Thyroid gland (tissue), 4 donors: ENCODE measurements at places on chromosomes 12 and 14. TPM values are rescaled to one million over a fixed set of nuclear protein-coding genes. Genes with fewer than 3 reads are reported as not detected.

PLEK2 gene
- total RNA-seq: 22.0 TPM

DNA sequence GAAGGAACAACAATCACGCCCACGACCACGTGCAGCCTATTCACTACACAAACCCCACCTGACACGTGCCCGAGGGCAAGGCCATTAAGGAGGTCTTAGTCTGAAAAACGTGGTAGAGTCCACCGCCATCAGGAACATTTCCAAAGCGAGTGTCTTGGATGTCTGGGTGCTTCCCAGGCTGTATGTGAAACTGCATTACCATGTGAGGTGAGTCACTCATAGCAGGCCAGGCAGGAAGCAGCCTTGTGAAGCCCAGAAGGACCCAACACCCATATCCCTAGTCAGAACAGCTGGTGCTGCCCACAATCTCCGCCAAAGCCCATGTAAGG lies 3.3 kb upstream of the KRT79 start:
- no peak overlapping the region for H3K4me3 ChIP-seq
- no peaks in the 10 kb centered on the region for H3K36me3 ChIP-seq
- no peak for DNase-seq

FZD10 gene
- 4.7 TPM for total RNA-seq

GRCh38 chr12:111035578-111036301 lies 115.4 kb upstream of the MYL2 start:
- H3K4me3 ChIP-seq: no peak overlapping the region
- H3K27ac ChIP-seq: peak overlapping the region; percentile 58
- DNase-seq: peak; percentile 49
- H3K4me1 ChIP-seq: peaks cover 27% of the 10 kb centered on the region
- H3K36me3 ChIP-seq: no peaks in the 10 kb centered on the region

DNA sequence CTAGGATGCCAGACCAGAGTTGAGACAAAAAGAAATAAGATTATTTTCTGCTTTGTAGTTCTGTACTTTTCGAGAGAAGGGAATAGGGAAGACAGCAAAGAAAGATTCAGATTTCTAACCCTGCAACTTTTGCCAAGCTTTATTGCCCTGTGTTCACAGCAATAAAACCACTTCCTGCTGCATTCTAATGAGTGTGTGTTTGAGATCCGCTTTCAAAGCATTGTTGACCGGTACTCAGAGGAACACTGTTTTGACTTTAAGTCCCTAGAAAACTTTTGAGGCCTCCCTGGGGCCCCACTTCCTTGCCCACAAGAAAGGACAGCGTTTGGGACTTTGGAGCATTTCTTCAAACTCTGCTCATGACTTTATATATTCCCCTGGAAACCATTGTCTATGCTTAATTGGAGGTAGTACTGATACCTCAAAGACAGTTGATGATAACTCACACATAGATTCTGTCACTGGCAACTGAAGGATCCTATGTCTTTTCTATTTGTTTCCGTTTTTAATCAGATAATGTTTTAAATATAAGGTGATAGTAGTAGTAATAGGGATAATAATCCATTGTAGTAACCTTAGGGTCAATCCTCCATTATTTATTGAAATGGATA lies 1.3 kb downstream of the RNASE6 start:
- no peak for DNase-seq
- no peaks in the 10 kb centered on the region for H3K27me3 ChIP-seq
- no peaks in the 10 kb centered on the region for H3K4me1 ChIP-seq
- no peaks in the 10 kb centered on the region for H3K36me3 ChIP-seq
- H3K4me3 ChIP-seq: no peak overlapping the region

- peaks cover 6% of the 10 kb centered on the region for H3K4me1 ChIP-seq
- no peak overlapping the region for H3K4me3 ChIP-seq
- no peak for DNase-seq
- no peaks in the 10 kb centered on the region for H3K27me3 ChIP-seq
- H3K27ac ChIP-seq: no peak overlapping the region
These were observed 153.4 kb downstream of the FUT8 start for GRCh38 chr14:65565948-65566347.

DNA sequence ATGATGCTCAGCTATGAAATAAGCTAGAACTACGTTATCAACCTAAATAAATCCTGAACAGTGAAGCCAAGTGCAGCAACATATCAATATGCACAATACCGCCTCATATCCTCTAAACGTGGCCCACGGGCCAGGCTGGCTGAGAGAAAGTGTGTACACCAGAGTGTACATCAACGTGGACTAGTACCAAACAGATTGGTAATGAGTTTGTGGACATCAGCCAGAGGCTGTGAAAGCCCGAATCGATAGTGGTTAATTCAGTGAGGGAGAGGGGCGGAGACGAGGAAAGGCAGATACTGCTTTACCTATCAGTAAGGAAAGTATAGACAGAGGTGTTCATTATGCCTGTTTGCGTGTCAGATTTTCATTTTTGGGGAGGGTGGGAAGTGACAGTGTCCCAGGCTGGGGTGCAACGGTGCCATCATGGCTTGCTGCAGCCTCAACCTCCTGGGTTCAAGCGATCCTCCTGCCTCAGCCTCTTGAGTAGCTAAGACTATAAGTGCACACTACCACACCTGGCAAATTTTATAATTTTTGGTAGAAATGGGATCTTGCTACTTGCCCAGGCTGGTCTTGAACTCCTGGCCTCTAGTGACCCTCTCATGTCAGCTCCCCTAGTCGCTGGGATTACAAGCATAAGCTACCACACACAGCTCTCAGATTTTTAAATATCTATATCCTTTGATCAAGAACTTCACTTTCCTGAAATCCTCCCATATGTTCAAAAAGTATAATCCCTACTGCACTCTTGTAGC lies 50.1 kb downstream of the ANAPC7 start:
- DNase-seq: no peak
- no peak overlapping the region for H3K27ac ChIP-seq
- H3K4me1 ChIP-seq: no peaks in the 10 kb centered on the region
- H3K4me3 ChIP-seq: no peak overlapping the region
- no peaks in the 10 kb centered on the region for H3K27me3 ChIP-seq
